ENCODE measurements at places on chromosomes 3 and 15.
A peak's percentile ranks its signal among the peaks of the same experiment; 100 is the strongest.

- DNase-seq: no peak
Observed at GRCh38 chr15:31269816-31270575, 56.6 kb upstream of the KLF13 start.

- no peak for DNase-seq
Observed at GRCh38 chr15:60568301-60568742, 89.4 kb upstream of the ICE2 start.

- no peak for DNase-seq
Observed at GRCh38 chr3:74067296-74067695, 442.6 kb upstream of the PDZRN3 start.

- DNase-seq: no peak
Observed at GRCh38 chr3:63864965-63865327, 1.3 kb downstream of the ATXN7 start.

DNA sequence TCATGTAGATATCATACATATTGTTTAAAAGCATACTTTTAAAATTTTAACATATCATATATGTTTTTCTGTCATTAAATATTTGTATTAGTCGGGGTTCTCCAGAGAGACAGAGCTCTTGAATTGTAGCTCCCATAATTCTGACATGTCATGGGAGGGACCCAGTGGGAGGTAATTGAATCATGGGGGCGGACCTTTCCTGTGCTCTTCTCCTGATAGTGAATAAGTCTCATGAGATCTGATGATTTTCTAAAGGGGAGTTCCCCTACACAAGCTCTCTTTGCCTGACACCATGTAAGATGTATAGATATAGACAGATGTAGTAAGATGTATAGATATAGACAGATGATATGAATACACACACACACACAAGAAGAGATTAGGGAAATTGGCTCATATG, 161.2 kb upstream of the ABI3BP start:
- no peak for DNase-seq

DNA sequence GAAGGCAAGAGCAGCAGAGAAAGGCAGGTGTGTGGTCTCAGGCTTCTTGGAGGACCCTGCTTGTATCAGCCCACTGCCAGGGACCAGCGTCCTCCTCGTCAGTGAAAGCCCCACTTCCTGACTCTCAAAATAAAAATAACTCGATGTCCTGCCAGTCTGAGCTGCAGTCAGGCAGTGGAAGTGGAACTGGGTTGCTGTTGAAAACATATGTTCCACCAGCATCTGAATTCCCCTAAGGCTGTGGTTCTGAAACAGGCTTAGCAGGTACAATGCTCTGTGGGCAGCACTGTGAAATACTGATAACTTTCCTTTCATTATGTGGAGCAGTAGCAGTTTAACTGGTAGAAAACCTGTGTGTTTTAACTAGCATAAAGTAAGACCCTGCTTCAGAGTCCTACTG, 121.6 kb upstream of the EIF1B start:
- DNase-seq: no peak

- no peak for DNase-seq
Observed at GRCh38 chr15:45150481-45150880, 20.7 kb downstream of the DUOX1 start.

GRCh38 chr3:135473449-135473848, 492.1 kb upstream of the PPP2R3A start:
- DNase-seq: no peak

DNA sequence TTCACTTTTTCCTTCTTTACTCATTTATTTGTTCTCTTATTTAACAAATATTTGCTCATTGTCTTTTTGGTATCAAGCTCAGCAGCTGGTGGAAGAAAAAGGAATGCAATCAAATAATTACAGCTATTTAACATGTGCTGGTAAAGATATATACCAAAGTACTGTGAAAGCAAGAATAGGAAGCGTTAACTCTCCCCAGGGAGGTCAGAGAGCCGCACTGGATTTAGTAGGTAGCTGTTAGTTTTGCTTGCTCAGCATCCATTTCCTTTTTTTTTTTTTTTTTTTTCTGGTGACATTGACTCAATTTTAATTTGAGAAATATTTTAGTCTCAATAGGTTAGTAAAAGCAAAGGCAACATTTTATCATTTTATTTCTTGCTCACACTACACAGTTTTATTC, 308.5 kb upstream of the MDFIC2 start:
- DNase-seq: no peak

GRCh38 chr3:129605203-129605921, 1.1 kb downstream of the PLXND1 start:
- peak; percentile 71 for DNase-seq

DNA sequence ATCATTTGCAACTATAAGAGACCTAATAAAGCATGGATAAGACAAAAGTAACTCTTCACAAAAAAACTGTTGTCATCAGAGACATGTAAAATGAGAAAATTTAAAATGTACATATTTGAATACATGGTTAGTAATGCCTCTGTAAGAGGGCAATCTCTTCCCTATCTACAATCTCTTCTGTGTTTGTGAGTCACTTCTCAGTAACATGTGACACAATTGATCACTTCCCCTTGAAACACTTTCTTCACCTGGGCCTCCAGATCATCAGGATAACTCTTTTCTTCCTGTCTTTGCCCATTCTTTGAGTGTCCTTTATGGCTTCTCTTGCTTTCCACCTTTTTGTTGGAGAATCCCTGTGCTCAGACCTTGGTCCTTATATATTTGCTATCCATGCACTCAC, 50.4 kb downstream of the TFDP2 start:
- no peak for DNase-seq

GRCh38 chr3:78848392-78849288, 919.2 kb downstream of the ROBO1 start:
- no peak for DNase-seq

- DNase-seq: peak; percentile 88
Observed at GRCh38 chr15:71440489-71441110, 325.3 kb downstream of the THSD4 start.

DNA sequence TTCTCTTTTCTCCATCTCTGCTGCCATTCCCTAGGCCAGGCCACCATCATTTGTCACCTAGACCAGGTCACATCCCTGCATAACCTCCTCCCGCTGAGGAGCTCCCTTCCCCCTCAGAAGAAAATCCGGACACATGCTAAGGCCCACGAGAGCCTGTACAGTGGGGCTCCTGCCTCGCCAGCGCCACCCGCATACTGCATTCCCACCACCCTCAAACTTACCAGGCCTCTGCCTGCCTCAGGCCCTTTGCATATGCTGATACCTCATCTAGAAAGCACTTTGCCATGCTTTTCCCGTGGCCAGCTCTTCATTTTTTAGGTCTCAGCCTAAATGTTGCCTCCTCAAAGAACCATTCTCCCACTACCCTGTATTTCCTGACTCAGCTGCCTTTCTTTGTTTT, 220.1 kb upstream of the CTDSPL start:
- no peak for DNase-seq

All from NCI-H2171 treated with DMSO at 0.1 percent for 48 hours (cell line).